Panc1 (cell line): ENCODE measurements at places on chromosomes 1 and 21.
A peak's percentile ranks its signal among the peaks of the same experiment; 100 is the strongest.

DNA sequence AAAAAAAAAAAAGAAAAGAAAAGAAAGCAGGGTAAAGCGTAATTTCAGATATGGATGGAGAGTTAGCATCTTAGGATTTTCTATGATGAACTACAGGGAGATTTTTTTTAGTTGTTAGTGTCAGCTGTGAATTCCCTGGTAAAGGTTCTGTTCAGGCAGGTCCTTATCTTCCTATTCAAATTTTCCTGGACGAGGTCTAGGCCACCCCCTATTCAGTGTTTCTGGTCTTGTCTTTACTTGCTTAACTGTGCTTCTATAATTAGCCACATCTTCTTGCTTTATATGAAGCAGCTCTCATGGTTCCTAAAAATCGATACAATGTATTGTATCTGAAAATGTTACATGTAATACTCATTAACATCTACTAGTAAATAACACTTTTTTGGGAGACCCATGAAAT is 157.8 kb downstream of the LHX8 start:
- no peak for DNase-seq

GRCh38 chr1:92159593-92159992 is 58.1 kb upstream of the C1orf146 start:
- no peak for DNase-seq

DNA sequence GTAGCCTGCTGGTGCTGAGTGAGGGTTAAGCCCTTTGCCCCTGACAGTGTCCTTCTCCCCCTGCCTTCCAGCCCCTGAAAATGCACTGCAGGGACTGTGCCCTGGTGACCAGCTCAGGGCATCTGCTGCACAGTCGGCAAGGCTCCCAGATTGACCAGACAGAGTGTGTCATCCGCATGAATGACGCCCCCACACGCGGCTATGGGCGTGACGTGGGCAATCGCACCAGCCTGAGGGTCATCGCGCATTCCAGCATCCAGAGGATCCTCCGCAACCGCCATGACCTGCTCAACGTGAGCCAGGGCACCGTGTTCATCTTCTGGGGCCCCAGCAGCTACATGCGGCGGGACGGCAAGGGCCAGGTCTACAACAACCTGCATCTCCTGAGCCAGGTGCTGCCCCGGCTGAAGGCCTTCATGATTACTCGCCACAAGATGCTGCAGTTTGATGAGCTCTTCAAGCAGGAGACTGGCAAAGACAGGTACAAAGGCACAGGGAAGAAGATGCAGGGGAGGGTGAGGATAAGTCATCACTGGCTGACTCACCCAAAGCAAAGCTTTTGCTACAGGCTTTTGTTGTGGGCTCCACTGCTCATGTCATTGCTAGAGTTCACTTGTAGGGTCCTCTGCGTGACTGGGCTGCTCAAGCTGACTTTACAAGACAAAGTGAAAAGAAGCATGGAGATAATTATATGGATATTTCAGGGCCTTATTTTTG is 174.9 kb downstream of the PIGK start:
- DNase-seq, result no peak

- DNase-seq, result no peak
Observed at GRCh38 chr1:163585796-163586195, 264.0 kb downstream of the NUF2 start.

GRCh38 chr1:94406446-94406845 is 11.7 kb upstream of the ABCD3 start:
- DNase-seq, result no peak

GRCh38 chr1:24392604-24392946 is 21.0 kb downstream of the STPG1 start:
- no peak for DNase-seq

DNA sequence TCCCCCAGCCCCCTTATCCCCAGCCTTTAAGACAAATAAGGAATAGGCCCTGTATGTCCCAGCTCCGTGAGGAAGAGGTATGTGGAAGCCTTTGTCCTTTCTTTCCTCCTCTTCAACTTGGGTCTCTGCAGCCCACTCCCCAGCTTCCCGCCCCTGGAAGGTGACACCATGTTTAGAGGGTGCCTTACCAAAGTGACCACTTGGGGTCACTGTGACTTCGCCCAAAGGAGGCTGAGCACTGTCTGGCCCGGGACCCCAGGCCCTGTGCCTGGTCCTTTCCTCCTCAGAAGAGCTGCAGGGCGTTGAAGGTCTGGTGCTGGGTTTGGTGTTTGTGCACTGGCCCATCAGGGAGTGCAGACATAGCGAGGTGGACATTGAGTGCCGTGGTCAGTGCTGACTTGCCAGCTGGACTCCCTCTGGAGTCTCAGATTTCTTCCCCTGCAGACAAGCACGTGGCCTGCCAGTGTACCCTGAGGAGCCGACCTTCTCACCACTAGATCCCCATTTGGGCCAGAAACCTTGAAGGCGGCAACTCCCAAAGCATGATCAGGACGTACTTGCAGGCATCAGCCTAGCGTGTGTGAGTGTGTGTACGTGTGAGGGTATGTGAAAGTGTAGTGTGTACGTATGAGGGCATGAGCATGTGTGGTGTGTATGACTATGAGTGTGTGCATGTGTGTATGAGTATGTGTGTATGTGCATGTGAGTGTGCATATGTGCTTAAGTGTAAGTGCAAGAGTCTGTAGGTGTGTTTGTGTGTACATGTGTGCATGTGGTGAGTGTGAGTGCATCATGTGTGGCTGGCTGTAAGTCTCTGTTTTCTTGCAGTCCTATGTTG is 181.4 kb upstream of the KIAA0040 start:
- DNase-seq, result no peak

GRCh38 chr1:25744140-25744581 is 55.8 kb upstream of the SELENON start:
- peak; percentile 10 for DNase-seq

- DNase-seq, result no peak
Observed at GRCh38 chr1:229717786-229718576, 91.9 kb downstream of the URB2 start.

- DNase-seq, result no peak
Observed at GRCh38 chr1:61284248-61284854, 202.0 kb downstream of the NFIA start.

DNA sequence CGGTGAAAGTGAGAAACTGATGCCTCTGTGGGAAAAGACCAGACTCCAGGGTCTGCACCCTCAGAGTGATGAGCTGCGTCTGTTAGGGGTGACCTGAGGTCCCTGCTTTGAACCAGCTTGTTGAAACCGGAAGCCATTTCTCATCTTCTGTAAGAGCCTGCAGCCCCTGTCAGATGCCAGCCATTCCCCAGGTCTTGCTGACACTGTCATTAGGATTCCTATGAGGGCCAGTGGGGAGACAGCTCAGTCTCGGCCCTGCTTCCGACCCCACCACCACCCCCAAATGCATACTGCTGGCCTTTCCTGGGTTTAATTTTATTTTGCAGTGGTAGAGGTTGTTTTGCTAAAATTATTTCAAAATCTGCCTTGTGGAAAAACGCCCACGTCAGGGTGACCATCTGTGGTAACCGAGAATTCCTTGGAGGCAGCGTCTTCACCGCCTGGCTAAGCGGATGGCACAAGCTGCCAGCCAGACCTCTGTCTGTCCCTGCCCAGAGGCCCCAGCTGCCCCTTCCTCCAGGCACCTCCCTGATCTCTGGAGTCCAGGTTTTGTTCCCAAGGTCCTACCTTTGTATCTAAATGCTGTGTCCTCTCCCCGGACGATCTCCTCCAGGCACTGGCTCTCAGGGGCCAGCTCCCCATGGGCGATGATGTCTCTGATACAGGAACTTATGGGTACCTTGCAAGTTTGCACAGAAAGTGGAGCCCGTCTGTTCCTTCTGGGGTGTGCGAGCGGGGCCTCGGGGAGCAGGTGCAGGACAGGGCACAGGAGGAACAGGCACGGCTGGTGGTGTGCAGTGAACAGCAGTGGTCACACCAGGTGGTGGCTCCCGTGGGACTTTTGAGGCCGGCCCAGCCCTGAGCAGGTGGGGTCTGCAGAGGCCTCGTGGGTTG is 49.9 kb downstream of the PRKCZ start:
- DNase-seq, result no peak

DNA sequence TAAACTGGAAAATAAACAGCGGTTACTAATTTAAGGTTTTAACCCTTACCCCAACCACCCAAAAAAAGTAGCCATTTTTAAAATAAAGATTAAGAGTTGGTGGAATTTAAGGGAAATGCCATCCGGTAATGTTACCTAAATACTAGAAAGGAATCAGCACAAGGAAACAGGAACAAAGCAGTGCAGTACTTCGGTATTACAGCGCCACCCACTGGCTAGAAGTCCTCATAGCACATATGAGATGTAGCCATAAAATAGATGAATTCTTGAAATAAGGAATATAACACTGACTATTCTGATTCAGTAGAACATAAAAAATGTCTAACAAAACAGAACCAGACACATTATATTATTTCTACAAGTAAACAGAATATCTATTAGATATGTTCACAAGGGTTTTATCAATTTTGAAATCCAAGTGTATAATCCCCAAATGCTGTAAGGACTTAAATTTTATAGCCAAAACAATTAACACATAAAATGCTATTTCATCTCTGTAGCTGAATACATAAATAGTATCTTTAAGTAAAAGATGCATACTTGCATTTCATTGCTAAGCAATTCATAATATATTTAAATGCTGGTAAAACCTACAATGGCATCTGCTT is 58.8 kb downstream of the FRRS1 start:
- peak; percentile 46 for DNase-seq

- DNase-seq, result no peak
Observed at GRCh38 chr1:233079574-233079973, 129.2 kb downstream of the NTPCR start.

DNA sequence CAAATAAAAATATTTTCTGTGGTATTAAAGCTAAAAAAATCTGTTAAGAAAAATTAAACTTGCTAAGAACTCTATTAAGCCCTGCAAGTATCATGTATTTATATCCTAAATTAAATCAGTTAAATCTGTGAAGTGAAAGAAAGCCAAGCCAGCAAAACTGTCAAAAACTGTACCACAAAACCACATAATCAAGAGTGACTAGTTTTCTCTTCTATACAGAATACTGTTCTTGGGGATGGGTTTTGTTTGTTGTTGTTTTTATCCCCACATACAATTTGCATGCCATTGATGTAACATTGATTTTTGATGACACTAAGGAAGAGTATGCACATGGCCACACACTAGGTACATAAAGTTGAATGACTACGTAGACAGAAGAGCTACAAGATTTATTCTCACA is 20.4 kb downstream of the DPH5 start:
- no peak for DNase-seq

DNA sequence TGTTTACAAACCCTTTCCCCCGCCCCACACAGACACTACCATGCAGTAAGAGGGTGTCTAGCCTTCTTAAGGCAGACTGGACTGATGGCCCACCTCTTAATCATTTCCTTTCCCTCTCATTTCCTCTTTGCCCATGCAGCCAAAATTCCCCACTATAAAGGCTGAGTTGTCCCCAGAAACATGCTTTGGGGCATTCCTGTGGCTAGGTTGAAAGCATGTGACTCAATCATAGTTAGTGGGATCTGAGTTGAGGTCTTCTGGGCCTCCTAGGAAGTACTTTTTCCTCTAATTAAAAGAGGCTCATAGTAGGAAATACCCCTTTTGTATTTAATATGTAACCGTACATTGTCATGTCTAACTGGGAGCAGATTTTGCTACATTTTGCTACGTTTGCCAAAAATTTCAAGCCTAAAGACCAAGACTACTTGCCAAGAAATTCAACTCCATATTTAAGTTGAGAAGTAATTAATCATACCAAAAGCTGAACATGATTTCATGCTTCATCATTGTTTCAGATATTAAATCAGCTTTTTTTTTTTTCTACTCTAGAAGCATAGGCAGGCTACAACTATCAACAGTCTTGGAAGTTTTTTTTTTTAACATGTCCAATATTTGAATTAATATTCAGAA is 174.7 kb downstream of the ADGRL4 start:
- DNase-seq, result no peak

DNA sequence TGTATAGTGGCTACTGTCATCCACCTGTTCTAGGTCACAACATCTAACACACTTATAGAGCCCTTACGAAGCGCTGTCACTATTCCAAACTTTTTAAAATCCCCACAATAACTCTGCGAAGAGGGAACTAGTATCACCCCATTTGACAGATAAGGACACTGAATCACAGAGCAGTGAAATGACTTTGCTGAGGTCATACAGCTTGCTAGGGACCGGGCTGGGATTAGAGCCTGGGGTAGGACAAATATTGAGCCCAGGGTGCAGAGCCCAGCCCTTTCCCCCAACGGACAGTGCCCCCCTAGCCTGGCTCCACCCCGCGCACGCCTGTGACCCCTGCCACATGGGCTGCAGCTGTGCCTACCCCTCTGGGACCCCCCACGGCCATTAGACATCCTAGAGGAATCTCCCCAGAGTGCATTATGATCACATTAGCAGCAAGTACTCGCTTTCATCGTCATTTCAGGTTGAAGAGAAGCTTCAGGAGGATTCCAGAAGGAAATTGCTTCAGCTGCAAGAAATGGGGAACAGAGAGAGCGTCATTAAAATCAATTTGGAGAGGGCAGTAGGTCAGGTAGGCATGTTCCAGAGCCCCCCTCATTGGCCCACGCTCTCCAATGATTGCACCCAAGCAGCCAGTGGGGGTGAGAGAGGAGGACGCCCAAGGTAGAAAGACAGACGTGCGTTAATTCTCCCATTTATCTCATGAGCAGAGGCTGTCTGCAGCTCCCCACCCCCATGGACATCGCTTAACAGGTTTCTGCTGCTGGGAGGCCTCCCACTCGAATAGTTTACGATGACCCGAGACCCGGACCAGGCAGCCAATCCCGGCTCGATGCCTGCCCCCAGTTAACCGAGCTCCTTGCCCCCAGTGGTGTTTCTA is 77.2 kb downstream of the FHAD1 start:
- no peak for DNase-seq

DNA sequence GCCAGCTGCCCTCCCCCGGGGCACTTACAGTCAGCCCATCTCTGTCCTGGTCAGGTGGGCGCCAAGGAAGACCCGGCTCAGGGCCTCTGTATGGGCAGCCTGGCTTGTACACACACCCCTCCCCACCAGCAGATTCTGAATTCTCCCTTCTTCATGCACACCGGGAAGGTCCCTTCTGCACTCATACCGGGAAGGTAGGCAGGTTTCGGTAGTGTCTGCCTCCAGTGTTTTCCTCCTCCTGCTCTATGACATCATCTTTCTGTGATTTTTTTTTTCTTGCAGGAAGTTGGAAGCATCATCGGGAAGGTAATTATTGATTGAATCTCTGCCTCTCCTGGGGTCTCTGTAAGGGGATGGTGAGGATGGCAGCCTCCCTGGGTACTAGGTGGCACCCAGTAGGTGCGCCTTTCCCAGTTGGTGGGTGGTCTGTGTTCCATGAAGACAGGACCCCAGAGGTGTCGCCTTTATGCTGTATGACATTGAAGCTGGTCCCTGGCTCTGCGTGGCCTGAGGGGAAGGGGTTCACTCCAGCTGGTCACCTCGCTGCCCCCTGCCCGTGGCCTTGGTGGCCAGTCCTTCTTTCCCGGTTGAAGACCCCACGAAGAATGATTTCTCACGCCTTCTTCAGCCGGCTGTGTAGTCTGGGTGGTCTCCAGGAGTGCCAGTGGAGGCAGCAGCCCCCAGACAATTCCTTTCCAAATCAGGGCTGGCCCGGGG is 82.1 kb upstream of the COL6A1 start:
- no peak for DNase-seq

- DNase-seq, result peak; percentile 68
Observed at GRCh38 chr1:8189931-8190483, 127.9 kb upstream of the SLC45A1 start.

- no peak for DNase-seq
Observed at GRCh38 chr1:44707959-44708831, 22.8 kb downstream of the RNU5D-1 start.

- DNase-seq, result no peak
Observed at GRCh38 chr1:107689159-107689558, 275.8 kb downstream of the VAV3 start.
